Activated CD8-positive, alpha-beta memory T cell treated with anti-CD3 and anti-CD28 coated beads, Interleukin-2, amount 10 ng/mL, durations not matched to agents 7 days and 5 days (primary cell): ENCODE measurements at places on chromosomes 3 and 15. TPM values are rescaled to one million over a fixed set of nuclear protein-coding genes. Genes with fewer than 3 reads are reported as not detected.

Gene IL17RB
- 2.4 TPM for total RNA-seq

Gene RBP2
- total RNA-seq = not detected

Gene ATP8B4
- total RNA-seq = 69.2 TPM

Gene SNX22
- total RNA-seq = 0.35 TPM

Gene ALG1L2
- total RNA-seq = 0.66 TPM

Gene GCSAM
- 9.5 TPM for total RNA-seq

Gene HRH1
- total RNA-seq = 0.15 TPM

Gene SOX14
- not detected for total RNA-seq

Gene SEMA3G
- 0.38 TPM for total RNA-seq

DNA sequence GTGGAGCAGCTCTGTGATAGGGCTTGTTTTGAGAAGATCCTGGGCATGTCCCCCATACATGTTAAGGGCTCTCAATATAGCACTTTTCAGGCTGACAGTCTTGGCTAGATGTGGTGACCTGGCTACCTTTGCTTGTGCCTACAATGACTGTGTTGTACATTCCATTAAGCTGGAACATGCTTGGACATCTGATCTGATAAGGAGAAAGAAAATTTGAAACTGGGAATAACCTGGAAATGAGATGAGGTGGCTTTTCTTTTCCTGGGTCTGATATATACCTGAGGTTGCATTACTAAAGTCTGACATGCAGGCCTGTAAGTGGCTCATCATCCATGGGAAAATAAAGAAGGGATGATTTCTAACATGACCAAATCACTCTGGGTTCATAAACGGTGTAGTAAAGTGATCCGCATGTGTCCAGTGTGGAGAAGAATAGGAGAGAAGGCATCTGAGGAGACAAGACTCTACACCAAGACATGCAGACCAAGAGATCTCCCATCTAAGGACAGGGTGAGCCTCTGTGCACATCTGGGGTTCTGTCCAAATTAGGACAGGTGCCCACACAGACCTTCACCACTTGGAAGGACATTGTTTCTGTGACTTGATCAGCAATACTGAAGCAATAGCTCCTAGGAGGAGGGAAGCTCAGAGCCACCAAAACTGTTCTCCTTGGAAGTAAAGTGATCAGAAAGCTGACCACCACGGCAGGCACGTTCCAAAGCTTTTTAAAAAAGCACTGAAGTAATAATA lies 62.0 kb downstream of the KLHL6 start:
- peak; percentile 23 for DNase-seq

GRCh38 chr3:63477494-63478129 lies 174.9 kb upstream of the SNTN start:
- no peak for DNase-seq

DNA sequence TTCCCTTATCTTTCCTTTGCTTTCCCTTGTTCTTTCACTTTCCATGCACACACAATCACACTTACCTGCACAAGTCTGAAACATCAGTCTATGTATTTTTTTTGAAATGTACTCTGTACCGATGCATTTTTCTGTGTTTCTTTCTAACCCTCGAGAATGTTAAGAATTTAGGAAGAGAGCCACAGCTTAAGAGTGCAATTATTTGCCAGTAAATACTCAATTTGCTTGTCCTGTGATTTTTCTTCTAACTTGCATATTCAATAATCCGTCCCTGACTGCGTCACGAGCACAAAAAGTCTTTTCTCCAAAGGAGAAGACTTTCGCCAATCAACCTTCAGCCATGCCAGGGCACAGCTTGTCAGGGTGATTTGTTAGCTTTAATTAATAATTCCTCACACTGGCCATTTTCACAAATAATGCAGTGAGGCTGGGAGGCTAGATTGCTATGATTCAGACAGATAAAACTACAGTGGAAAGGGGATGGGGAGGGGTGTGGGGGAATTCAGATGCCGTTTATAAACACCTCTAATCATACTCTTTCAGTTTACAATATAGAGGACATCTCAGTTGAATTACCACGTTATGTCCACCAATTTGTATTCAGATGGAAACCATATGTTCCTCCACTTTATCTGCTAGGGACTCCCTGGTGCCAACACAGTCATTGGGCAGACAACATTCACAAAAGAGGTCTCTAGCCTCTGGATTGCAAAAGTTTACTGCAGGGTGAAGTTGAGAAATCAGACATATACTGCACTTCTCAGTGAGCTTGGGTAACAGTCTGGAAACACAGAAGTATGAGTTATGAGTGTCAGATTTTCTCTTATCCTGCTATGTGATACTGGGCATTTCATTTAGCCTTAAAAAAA lies 388.0 kb downstream of the ZBTB20 start:
- DNase-seq = no peak

DNA sequence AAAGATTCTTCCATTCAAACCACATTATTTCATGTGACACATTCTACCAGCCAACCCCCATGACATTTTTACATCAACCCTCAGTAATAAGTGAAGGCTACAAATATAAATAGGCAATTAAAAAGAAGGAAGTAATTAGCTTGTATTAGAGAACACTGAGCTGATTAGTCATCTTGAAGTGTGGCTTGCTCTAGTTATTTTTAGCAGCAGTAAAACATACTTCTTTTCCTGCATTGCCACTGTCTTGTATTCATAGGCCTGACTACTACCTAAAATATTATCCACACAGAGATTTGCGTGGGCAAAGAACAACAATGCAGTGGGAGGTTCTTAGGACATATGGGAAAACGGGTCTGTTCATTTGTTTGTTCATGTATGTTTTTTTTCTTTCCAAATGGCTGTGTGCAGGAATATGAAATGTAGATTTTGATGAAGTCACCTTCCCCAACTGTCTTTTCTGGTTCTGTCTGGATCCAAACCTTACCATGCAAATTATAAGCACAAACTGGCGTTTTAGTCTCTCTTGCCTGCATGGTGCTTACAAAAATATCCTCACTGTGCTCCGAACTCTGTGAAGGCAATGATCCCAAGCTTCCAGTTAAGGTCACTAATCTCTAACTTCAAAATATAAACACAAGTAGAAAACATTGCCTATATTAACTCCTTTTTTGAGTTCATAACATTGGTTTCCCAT lies 31.5 kb upstream of the TM4SF4 start:
- no peak for DNase-seq

DNA sequence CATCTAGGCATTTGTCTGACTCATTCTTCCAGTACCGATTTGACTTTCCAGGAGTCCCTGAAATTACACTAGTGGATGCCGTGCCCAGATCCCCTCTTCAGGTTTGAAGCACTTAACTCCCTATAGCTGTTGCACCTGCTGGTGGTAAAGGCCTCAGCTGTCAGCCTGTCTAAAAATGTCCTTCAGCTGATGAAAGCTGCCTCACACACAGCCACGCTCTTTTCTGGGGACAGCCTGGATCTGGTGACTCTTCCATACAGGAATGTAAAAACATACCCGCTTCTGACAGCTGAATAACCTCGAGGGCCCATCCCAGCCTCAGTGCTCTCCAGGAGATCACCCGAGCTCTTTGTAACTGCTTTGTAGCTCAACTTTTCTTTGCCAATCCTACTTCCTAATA lies 534.1 kb upstream of the GRM7 start:
- no peak for DNase-seq

DNA sequence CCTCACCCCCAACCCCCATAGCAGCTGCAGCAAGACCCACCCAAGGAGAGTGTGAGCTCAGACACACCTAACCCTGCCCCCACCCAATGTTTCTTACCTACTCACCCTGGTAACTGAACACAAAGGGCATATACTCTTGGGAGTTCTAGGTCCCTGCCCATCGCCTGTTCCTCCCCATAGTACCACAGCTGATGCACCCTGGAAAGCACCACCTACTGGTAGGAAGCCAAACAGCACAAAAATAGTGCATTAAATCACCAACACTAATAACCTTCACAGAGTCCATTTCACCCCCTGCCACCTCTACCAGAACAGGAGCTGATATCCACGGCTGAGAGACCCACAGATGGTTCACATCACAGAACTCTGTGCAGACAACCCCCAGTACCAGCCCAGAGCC lies 245.2 kb downstream of the EFHB start:
- no peak for DNase-seq

- no peak for DNase-seq
These were observed 3.5 kb upstream of the TM4SF18 start for GRCh38 chr3:149336925-149337324.

GRCh38 chr3:136270179-136270578 lies 20.0 kb downstream of the PCCB start:
- no peak for DNase-seq

- DNase-seq = no peak
These were observed 26.2 kb downstream of the FBXL22 start for GRCh38 chr15:63623232-63623969.

DNA sequence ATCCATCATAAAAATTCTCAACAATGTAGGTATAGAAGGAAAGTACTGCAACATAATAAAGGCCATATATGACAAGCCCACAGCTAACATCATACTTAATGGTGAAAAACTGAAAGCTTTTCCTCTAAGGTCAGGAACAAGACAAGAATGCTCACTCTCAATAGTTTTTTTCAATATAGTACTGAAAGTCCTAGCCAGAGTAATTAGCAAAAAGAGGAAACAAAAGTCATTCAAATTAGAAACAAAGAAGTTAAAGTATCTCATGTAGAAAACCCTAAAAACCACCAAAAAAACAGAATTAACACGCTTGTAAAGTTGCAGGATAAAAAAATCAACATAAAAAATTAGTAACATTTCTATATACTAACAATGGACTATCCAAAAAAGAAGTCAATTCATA lies 61.8 kb downstream of the MYH15 start:
- DNase-seq = no peak

- DNase-seq = no peak
These were observed 5.0 kb downstream of the IFT80 start for GRCh38 chr3:160394009-160394392.

DNA sequence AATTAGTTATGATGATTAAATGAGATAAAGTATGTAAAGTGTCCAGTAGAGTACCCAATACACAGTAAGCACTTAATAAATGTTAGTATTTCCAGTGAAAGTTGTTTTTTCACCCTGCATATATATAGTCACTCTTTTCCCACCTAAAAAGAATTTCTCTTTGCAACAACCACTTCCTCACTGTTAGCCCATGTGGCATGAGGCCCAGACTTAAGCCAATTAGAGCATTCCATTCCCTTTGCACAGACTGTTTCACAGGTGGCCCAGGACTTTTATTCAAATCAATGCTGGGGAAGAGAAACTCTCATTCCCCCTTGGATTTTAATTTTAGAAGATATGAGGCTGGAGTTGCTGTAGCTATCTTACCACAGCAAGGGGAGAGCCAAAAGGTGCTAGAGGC lies 3.7 kb downstream of the IFT80 start:
- DNase-seq = no peak

GRCh38 chr15:67884514-67885174 lies 44.8 kb upstream of the RNU6-1 start:
- peak; percentile 46 for DNase-seq

DNA sequence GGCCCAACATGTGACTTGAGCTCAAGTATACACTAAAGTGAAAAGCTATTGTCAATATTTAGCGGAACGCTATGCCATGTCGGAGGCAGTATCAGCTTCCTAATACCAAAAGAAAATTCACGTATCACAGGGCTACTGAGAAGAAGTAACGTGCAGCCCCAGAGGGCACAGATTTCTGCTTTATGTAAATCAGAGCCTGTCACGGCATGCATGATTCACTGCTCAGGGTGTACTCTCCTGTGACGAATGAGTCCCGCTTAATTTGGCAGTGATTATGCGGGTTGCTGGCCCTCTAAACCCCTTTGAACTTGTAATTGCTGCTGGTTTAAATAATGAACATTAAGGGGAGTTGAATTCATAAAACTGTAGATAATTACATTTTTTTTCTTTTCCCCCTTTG lies 85.3 kb downstream of the MEIS2 start:
- DNase-seq = no peak

DNA sequence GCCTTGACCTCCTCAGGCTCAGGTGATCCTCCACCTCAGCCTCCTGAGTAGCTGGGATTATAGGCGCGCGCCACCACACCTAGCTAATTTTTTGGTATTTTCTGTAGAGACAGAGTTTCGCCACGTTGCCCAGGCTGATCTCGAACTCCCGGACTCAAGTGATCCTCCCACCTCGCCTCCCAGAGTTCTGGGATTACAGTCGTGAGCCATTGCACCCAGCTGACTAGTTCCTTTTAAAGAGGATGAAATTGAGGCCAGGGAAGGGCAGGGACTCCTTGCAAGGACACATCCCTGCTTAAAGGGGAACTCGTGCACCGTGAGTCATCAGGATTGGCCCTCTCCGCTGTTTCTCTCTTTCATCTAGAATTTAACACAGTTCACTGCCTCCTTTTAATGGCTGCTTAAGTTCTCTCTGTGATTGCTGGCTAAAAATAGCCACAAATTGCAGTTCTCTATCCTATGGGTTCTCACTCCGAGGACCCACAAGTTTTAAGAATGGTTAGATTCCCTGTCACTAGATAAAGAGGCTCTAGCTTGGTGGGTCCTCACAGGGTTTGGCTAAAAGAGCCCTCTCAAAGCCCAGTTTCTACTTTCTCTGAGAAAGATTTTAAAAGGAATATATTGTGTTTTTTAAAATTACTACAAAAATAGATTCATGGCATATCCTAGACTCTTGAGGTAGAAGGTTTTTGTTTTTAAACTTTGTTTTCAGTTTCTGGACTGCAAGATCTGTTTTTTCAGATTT lies 1.4 kb downstream of the CRTAP start:
- DNase-seq = no peak
